Gastrocnemius medialis (tissue), 4 donors: ENCODE measurements at places on chromosomes 12 and 14. TPM values are rescaled to one million over a fixed set of nuclear protein-coding genes. Genes with fewer than 3 reads are reported as not detected.

DNA sequence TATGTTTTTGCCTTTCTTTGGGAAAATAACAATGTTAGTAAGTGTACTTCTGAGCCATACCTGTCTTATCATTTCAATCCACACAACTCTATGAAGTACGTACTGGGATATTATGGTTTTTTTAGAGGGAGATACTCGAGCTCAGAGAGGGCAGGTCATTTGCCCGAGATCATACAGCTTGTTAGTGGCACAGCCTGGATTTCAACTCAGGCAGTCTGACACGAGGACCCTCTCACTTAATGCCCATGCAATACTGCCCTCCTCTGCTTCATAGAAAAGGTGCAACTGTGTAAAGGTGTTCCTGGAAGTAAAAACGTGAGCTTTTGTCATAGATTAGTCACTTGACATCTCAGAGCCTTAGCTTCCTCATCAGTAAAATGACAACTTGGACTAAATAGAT lies 128.0 kb downstream of the NDUFA12 start:
- DNase-seq = no peak

- no peak for DNase-seq
These were observed 74.4 kb upstream of the MAP1LC3B2 start for GRCh38 chr12:116484807-116485206.

DNA sequence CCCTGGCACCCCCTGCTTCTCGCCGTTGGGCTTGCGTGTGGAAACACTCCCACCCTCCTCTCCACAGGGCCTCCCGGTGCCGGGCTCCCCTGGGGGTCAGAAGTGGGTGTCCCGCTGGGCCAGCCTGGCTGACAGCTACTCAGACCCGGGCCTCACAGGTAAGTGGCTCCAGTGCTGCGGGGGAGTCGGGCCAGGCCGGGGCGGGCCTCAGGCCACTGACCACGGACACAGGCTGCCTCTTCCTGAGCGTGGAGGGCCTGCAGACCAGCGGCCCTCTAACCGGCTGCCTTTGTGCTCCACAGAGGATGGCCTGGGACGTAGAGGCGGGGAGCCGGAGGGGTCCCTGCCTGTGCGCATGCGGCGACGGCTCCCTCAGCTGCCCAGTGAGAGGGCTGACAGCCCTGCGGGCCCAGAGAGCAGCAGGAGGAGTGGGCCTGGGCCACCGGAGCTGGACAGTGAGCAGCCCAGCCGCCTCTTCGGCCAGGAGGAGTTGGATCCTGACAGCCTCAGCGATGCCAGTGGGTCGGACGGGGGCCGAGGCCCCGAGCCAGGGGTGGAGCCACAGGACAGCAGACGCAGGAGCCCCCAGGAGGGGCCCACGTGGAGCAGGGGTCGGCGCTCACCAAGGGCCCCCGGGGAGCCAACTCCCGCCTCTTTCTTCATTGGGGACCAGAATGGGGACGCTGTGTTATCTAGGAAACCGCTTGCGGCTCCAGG lies 21.1 kb downstream of the CEP170B start:
- no peak for DNase-seq

GRCh38 chr14:80930836-80931389 lies 10.6 kb downstream of the CEP128 start:
- no peak for DNase-seq

GRCh38 chr12:105590571-105590970 lies 260.1 kb downstream of the C12orf75 start:
- DNase-seq = no peak

Gene CLEC4D
- total RNA-seq = not detected

GRCh38 chr12:89309815-89310214 lies 42.5 kb downstream of the DUSP6 start:
- DNase-seq = no peak

Gene CIROP
- not detected for total RNA-seq

- DNase-seq = no peak
These were observed 1.7 kb downstream of the FGFR1OP2 start for GRCh38 chr12:26939953-26940352.

GRCh38 chr12:81615026-81615588 lies 144.0 kb downstream of the PPFIA2 start:
- no peak for DNase-seq

DNA sequence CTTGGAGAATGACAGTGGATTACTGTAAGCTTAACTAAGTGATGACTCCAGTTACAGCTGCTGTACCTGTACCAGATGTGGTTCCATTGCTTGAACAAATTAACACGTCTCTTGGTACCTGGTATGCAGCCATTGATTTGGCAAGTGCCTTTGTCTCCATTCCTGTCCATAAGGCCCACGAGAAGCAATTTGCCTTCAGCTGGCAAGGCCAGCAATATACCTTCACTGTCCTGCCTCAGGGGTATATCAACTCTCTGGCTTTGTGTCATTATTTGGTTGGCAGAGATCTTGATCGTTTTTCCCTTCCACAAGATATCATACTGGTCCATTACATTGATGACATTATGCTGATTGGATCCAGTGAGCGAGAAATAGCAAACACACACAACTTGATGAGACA lies 29.4 kb upstream of the POP5 start:
- DNase-seq = no peak

- no peak for DNase-seq
These were observed 49.6 kb upstream of the HECTD1 start for GRCh38 chr14:31257244-31257553.

GRCh38 chr12:19834592-19834991 lies 395.3 kb downstream of the AEBP2 start:
- DNase-seq = no peak

Gene CLECL1
- total RNA-seq = not detected

Gene SLC22A17
- total RNA-seq = 0.68 TPM

Gene GALNT6
- total RNA-seq = 0.29 TPM
